ENCODE measurements at places on chromosomes 1 and 21.
A peak's percentile ranks its signal among the peaks of the same experiment; 100 is the strongest.

DNA sequence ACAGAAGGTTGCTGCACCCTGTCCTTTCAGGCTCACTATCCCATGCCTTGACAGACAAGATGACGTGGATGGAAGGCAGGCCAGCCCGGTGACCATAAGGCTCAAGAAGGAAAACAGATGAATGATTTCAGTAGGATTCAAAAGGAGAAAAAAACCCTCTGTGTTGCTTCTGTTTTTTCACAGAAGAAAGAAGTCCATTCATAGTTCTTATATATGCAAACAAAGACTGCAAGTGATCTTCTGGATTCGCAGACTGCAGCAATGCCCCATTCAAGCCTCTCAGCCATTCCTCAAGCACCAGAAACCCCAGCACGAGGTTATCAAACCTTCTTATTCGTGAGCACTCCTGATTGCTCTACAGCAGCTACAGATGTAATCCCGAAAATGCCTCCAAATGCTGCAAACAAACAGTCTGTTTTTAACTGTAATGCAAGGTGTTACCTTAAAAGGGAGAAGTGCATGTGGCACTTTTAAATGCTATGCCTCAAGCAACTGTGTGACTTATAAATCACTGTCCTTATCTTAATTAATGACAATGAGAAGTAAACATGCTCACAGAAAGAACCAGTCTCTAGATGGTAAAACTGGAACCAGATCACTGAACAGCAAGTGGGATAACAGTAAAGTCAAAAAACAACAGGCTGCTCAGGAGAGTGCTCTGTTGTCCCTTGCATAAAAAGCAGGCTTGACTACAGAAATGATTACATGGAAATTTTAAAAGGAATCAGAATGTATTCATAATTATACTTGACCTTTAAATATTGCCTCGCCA is 173.9 kb downstream of the HHIPL2 start:
- DNase-seq = no peak

- DNase-seq = no peak
Observed at GRCh38 chr1:189374816-189375215, 1102.8 kb downstream of the BRINP3 start.

DNA sequence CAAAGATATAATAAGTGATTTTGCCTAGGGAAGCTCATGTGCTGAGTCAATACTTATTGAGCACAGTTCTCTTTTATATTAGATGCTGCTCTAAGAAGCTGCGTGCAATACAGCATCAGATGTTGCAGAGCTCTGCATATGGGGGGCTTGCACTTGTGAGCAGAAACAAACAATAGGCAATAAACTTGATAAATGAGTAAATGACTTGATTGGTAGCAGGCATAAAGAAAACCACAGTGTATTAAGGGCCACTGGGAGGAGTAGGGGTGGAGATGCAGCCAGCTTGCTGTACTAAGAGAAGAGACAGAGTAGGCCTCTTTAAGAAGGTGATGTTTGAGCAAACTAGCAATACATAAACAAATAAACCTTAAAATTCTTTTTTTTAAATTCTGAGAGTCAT is 598.5 kb upstream of the ADAMTS5 start:
- no peak for DNase-seq

DNA sequence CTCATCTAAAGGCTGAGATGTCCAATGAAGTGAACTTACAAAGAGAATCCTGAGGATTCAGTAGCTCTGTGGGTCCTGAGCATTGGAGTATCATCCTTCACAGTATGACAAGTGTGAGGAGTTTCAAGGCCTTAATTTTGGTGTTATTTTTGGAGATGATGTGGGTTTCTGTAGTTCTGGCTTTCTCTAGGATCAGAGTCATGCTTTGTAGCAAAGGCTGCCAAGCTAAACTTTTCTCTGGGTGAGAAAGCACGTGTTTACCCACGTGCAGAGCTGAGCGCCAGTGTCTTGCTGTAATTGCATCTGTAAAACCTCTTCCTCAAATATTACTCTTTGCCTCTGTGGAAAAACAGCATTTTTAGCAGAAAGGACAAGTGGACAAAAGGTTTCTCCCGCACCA is 387.8 kb upstream of the LYPLAL1 start:
- DNase-seq = peak; percentile 14

- DNase-seq = no peak
Observed at GRCh38 chr1:208332036-208332773, 88.0 kb upstream of the PLXNA2 start.

DNA sequence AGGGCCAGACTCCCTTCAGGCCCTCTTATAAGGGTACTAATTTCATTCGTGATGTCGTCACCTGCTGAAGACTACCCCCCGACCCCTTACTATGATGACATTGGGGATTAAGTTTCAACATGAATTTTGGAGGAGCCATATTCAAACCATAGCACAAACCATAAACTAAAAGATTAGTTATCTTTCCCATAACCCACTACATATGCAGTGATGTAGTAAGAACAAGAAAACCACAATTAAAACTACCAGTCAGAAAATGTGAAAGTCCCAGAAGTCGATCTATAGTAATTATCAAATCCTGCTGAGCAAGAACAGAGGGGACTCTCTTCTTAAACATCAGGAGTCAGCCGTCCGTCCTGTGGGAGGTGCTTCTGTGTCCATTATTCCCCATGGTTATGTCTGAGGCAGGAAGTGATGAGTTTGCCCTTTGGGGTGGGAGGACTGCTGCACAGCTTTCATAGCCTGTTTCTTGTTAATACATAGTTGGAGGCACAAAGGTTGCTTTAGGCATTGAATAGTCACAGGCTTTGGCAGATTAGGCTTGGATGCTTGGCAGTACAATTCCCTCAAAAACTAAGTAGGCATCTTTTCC is 35.9 kb upstream of the PTGFRN start:
- no peak for DNase-seq

GRCh38 chr1:209406595-209406994 is 176.9 kb upstream of the CAMK1G start:
- no peak for DNase-seq

DNA sequence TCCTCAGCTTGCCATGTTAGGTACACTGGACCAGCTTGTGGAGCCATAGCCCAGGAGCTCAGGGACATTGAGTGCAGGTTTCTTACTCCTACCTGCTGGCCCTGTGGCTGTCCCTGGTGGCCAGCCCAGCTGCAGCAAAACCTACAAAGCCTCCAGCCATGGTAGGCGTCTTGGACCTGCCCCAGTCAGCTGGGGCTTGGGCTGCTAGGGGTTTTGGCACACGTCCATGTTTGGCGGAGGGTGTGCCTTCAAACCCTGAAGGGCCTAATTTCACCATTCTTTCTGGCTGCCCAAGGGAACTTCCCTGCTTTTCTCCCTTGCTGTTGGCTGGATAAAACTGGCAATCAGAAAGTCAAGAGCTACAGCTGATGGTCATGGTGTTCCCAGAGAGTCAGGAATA is 25.4 kb downstream of the HMGCS2 start:
- DNase-seq = no peak

GRCh38 chr1:203090421-203091198 is 4.8 kb upstream of the MYOG start:
- DNase-seq = no peak

DNA sequence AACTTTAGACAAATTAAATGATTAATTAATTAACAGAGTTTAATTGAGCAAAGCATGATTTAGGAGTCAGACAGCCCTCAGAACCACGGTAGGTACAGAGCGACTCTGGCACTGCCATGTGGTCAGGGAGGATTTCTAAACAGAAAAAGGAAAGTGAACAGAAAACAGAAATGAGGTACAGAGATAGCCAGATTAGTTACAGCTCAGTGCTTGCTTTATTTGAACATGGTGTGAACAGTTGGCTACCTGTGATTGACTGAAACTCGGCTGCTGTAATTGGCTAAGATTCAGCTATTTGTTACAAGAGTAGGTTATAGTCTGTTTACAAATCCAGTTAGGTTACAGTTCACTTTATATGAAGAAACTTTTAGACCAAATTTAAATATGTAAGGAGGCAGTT is 163.0 kb upstream of the TNR start:
- DNase-seq = no peak

- no peak for DNase-seq
Observed at GRCh38 chr21:14545906-14546480, at the start of gene SAMSN1. Gene SAMSN1 (minus strand): TSS chr21:14546315. CDS start chr21:14546261, 54 bp downstream.

GRCh38 chr1:145949219-145949618 is 8.6 kb downstream of the LIX1L start:
- DNase-seq = no peak

DNA sequence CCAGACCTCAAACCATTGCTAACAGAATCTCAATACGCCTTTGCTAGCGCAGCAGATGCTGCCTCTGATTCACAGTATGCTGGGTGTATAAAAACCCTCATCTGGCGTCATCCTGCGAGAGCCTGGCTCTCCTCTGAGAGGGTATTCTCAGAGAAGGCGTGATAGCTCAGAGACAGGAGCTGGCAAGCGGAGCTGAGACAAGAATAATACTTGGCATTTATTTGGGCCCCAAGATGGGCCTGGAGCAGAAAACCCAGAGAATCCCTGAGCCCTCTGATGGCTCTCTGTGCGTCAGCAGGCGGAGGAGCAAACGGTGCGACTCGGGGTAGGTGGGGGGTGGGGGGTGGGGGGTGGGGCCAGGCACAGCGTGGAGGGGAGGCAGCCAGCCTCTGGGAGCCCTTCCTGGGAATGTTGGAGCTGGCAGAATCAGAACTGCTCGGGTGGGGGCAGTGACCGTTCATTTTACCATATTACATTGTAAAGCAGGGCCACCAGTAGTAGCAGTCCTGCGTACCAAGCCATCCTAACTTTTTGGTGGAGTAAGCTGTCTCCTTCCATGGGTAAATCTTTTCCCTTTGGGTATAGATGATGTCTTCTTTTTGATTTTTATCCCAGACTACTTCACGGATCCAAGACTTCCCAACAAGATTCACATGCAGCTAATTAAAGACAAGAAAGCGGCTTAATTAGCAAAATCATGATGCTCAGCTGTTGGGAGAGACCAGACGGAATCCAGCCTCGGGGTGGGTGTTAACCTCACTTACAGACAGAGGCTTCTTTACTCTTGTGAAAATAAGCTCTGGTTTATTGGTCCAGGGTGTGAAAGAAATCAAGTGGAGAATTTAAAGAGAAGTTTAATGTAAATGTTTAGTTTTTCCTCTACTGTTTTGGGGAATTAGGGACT is 7.1 kb downstream of the RIIAD1 start:
- peak; percentile 24 for DNase-seq

DNA sequence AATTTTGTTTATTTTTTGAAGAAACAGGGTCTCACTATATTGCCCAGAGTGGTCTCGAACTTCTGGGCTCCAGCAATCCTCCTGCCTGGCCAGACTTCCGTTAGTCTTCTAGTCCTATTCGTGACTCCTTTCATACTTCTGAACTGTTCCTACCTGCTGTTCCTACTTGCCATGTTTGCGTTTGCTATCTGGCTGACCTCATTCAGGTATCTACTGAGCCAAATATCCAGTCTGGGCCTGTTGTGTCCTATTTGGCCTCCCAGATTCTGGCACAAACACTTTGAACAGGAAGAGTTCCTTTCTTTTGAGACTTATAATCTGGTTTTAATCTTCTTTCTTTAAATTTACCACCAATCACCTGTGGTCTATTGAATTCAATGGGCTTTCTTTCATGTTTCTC is 6.9 kb upstream of the NR1I3 start:
- DNase-seq = no peak

DNA sequence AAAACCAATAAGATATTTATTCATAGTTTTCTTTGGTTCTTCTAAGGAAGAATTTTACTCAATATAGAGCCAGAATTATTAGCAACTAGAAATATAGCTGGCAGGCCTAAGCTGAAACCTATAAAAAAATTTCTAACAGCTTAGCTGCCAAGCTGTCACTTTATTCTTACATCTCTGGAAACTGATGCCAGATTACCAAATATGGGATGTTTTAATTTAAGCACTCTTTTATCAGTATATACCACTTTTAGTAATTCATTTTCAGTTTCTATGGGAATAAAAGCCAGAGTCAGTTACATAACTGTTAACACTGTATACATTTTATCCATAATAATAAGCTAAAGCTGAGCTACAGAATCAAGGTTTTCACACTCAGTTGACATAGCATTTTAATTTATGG is 68.7 kb upstream of the MPC2 start:
- DNase-seq = no peak

DNA sequence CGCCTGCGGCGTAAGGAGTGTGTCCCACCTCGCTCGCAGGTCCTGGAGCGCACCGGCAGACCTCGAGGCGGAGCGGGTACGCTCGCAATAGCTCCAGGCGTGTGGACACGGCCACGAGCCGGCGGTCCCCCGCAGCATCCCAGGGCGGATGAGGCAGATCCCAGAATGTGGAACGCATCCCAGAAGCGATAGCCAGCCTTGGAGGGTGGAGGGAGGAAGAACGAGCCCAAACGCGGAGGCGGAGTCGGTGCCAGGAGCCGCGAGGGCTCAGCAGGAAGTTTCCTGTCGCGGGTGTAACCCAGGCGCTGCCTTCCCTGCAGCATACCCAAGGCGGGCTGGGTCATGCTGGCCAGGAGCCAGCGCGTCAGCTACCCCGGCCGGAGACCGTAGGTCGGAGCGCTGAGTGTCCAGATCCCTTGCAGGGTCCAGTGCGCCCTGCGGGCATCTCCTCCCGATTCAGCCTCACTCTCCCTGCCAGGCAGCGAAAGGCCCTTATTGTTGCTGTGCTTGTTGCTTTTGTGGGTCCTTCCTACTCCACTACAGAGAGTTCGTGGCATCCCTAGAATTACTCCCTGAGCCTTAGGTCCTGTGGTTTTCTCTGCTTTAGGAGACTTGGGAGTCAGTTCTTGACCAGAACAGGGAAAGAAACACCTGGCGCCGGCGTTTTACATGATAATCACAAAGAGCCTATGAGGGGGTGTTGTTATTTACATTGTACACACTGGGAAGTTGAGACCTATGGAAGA is 27.7 kb downstream of the STYXL2 start:
- DNase-seq = no peak

DNA sequence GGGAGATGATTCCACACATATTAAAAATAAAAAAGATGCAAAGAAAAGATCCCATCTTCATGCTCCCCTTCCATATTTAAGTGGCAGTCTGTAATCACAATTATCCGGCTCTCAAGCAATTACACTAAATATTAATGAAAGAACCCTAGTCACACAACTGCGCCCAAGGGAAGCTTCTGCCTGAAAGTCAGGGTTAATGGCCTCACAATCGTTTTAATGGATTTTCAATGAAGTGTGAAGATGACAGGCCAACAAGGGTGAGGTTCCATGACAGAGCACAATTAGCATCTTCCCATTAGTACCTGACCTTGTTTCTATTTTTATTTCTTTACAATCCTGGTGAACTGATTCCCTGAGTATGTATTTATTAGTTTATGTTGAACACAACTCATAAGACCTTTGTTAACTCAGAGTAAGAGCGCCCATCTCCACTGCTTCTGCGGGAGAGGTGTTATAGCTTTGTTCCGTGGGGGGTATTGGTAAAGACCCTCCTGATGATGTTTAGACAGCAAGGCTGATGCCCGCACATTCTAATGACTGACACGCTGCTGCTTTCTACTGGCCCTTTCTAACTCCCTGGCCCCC is 80.9 kb downstream of the IER5 start:
- DNase-seq = no peak

DNA sequence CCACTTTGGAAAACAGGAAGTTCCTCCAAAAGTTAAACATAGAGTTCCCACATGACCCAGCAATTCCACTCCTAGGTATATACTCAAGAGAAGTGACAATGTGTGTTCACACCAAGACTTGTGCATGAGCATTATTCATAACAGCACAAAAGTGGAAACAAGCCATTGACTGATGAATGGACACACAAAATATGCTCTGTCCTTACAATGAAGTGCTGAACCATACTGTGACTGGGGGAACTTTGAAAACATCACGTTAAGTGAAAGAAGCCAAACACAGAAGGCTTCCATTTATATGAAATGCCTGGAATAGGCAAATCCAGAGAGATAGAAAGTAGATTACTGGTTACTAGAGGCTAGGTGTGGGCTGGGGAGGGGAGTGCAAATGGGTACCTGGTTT is 150.3 kb downstream of the ZSCAN20 start:
- DNase-seq = no peak

Measured in GM04504 (cell line).